T follicular helper cell (primary cell): ENCODE measurements at places on chromosomes 2 and 18.

DNA sequence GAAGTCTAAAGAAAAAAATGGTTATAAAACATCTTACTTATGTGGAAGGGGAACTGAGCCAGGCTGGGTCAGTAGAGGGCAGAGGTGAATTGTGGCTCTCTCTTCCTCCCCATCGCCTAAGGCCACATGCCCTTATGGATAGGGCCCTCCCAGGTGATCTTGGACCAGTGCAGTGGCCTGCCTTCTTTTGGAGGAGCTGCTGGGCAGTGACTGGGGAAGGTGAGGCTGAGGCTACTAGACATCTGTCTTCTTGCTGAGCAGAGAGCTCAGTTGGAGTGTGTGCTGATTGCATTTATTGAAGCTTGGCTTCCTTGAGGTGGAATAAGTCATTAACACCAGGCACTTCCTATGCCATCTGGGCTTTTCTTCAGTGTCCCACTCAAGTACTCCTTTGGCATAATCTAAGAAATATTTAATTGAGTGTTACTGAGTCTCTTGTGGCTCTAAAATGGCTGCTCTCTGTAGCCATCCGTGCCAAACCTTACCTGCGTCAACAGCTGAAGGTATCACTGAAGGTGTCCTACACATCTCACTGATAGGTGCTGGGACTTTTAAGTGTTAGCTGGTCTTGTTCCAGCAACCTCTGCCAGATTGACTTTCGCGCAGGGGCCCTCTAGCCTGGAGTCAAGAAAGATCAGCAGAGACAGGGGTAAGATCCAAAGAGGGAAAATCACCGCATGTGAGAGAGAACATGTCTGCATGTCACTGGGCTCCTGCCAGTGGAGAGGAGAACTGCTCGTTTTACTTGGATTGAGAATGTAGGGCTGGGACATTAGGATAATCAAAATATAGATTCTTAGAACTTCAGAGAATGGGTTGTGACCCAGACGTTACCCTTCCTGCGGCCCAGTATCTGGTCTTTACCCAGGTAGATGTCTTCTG, 256.1 kb downstream of the LTBP1 start:
- no peak for DNase-seq

DNA sequence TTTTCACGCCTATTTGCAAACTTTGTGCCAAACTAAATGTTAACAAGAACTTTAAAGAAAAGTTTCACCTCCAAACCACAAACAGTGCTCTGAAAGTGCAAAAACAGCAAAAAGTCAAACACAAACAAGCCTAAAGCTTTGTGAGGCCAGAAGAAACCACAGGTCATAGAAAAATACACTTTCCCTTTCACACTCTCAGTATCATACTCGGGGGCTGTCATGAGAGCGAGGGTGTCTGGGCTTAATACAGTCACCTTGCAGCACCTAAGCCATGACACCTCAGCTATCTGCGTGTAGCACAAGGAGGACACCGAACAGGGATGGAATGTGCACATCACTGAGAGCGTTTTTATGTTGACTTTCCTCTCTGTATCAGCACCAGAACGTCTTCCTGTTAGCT, 26.6 kb upstream of the SEH1L start:
- DNase-seq: no peak

GRCh38 chr18:55462652-55463051, 125.3 kb downstream of the TCF4 start:
- no peak for DNase-seq

GRCh38 chr2:43526994-43527393, 68.8 kb downstream of the THADA start:
- no peak for DNase-seq

DNA sequence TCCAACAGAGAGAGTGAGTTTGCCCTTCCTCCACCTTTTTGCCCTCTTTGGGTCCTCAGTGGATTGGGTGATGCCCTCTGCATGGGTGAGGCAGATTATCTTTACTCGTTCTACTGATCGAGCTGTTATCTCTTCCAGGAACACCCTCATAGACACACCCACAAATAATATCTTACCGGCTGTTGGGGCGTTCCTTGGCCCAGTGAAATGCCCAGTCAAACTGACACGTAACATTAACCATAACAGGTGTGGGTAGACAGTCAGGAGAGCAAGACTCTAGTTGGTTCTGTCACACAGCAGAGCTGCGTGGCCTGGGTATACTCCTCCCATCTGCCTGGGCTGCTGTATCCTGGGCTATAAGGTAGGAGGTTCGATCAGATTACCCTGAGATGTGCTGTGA, 144.1 kb downstream of the AGAP1 start:
- no peak for DNase-seq

GRCh38 chr2:26605195-26605998, 35.8 kb downstream of the CIB4 start:
- DNase-seq: no peak

DNA sequence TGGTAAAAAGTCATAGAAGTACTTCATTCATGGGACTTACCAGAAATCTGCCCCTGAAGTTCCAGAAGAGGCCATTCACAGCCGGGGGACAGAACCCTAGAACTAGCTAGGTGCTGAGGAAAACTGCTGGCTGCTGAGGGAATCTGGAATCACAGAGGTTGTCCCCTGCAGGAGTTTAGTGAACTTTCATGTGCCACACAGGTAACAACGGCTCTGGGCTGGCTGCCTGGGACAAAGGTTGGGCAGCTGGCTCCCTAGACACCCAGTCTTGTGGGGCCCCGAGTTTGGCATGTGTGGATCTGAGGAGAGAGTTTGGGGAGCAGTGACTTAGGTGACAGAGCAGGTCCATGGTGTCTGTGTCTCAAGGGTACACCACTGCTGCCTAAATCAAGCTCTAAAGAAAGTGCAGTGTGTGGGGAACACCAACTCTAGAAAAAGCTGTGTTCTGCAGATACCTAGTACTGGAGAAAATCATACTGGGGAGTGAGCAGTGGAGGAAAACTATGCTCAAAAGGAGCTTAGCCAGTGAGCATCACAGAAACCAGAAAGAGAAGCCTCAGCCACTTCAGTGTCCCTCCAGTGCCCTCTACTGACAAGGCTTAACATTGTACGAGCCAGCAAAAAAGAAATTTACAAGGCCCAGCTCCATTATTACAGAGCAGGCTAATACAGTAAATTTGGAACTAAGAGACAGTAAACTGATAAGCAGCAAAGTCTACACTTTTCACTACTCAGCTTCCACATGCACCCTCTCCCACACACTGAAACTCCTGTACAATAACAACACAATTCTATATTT, 15.2 kb downstream of the GALNT3 start:
- DNase-seq: no peak

GRCh38 chr18:6947338-6948030, 170.1 kb downstream of the LAMA1 start:
- no peak for DNase-seq

GRCh38 chr18:906416-907114, 1.9 kb downstream of the ADCYAP1 start:
- DNase-seq: no peak

- no peak for DNase-seq
Measured at GRCh38 chr18:46424898-46425297, 232.1 kb downstream of the LOXHD1 start.

- no peak for DNase-seq
Measured at GRCh38 chr2:160371251-160372009, 122.2 kb downstream of the RBMS1 start.

GRCh38 chr2:25816249-25816648, 62.0 kb downstream of the ASXL2 start:
- no peak for DNase-seq

DNA sequence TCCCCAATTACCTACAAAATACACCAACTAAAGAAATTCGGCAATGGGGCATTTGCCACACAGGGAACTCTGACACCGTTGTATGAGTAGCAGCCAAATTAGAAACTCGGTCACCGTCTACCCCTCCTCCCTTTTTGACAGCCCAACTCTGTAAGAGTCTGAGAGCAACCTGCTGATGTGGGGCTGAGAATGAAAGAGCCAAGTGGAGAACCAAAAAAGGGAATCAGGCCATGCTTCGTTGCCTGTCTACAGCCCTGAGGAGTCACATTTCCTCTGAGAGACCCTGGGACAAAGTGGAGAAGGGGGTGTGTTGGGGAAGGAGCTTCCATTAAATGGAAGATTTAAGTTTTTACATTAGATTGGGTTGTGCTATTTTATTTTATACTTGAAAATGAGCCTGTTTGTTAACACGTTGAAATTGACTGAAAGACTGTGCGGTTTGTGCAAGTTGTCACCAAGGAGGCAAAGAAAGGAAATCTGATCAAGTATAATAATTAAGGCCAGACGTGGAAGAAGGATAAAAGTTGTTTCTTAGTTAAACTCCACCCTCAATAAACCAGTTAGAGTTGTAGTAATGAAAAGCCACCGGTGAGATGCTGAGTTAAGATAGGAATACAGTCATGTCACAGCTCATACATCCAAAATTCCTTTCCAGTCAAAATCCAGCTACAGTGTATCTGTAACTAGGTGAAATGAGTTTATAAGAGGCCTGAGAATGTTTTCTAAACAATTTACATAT, 131.7 kb upstream of the CREB1 start:
- DNase-seq: no peak

DNA sequence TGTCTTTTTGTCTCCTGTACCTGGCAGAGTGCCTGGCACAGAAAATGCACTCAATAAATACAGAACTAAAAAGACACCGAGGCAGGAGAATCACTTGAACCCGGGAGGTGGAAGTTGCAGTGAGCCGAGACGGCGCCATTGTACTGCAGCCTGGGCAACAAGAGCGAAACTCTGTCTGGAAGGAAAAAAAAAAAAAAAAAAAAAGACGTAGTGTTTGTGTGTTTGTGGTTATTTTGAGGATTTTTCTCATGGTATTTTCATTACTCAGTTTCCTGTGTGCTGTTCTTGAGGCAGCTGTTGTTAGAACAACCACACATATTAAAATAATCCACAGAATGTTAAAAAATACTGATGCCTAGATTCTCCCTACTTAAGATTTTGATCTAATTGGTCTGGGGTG, 519.2 kb upstream of the SPHKAP start:
- no peak for DNase-seq

GRCh38 chr2:145141981-145142380, 622.1 kb upstream of the ZEB2 start:
- DNase-seq: no peak

GRCh38 chr18:54867131-54867530, 38.9 kb downstream of the RAB27B start:
- DNase-seq: no peak

- DNase-seq: no peak
Measured at GRCh38 chr2:172806493-172806892, 70.8 kb downstream of the RAPGEF4 start.

- no peak for DNase-seq
Measured at GRCh38 chr2:33696234-33696633, 97.1 kb upstream of the FAM98A start.

GRCh38 chr2:235333076-235333475, 160.8 kb upstream of the AGAP1 start:
- DNase-seq: no peak

GRCh38 chr2:2788076-2788475, 457.0 kb upstream of the MYT1L start:
- DNase-seq: no peak

GRCh38 chr2:218807626-218808025, 24.0 kb downstream of the PRKAG3 start:
- no peak for DNase-seq

- DNase-seq: no peak
Measured at GRCh38 chr2:46400016-46400415, 79.3 kb upstream of the TMEM247 start.

GRCh38 chr2:202221873-202222272, 16.5 kb downstream of the SUMO1 start:
- no peak for DNase-seq

DNA sequence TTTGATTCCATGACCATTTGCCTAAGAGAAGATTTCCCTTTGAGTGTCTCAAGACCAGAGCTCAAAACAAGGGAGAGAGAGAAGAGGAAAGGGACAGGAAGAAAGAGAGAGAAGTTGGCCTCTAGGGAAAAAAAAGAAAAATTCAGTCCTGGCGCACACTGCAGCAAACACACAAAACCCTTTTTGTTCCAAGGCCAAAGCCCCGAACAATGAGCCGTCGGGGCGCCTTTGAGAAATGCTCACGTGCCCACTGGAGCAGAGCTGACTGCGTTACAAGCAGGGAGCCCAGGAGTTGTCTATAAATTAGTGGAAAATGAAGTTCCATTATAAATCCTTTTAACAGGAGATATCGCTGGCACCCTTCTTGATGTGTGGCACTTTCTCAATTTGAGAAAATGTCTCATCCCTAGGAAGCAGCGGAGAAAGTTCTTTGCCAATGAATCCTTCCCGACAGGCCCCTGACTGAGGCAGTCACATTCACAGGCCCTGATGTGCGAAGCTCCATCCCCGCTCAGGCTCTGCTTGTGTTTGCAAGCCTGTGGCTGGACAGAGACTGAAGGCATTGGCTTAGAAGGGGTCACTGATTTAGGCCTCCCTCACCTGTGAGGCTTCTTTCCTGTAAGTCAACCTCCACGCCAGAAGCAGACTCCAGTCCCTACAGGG, 32.1 kb upstream of the NCKAP5 start:
- DNase-seq: no peak

GRCh38 chr2:191983591-191983990, 136.7 kb upstream of the CAVIN2 start:
- DNase-seq: no peak

- DNase-seq: no peak
Measured at GRCh38 chr2:24754985-24755705, 38.0 kb downstream of the PTRHD1 start.

- DNase-seq: no peak
Measured at GRCh38 chr2:12442476-12442847, 274.3 kb upstream of the TRIB2 start.

DNA sequence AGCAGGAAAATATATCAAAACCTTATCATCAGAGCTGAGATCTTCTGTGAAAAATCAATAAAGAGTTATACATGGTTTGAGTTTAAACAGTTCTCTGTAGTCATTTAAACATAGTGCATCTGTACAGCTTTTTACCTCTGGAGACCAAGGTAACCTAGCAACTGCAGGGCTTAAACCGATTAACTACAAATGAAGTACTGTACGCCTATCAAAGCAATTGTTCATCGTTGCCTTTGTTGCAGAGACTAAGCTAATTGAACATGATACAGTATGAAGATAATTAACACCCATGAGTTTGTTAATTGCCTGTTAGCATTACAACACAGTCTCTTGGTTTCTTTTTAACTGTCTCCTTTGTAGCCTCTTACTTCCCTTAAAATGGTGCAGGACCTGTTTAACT, 147.9 kb downstream of the LNPK start:
- no peak for DNase-seq

GRCh38 chr2:32780961-32781360, 153.1 kb downstream of the TTC27 start:
- DNase-seq: no peak

DNA sequence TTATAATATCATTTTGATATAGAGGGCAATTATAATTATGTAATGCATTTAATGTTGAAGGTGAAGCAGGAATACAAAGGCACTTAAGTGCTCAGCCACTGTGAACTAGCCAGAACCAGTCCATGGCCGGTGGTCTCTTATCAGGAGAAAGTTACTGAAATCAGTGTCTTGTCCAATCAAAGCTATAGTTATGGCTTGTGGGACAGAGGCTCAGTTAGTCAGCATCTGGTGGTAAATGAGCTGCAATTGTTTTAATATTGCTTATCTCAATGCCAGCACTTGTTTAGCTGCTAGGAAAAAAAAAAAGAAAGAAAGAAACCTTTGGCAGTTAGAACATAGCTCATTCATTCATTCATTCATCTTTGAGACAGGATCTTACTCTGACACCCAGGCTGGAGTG, 3.8 kb upstream of the ALS2 start:
- DNase-seq: no peak
